ENCODE measurements at places on chromosomes 3 and 15.

- DNase-seq = no peak
Measured at GRCh38 chr3:165156757-165157420, 39.3 kb downstream of the SLITRK3 start.

DNA sequence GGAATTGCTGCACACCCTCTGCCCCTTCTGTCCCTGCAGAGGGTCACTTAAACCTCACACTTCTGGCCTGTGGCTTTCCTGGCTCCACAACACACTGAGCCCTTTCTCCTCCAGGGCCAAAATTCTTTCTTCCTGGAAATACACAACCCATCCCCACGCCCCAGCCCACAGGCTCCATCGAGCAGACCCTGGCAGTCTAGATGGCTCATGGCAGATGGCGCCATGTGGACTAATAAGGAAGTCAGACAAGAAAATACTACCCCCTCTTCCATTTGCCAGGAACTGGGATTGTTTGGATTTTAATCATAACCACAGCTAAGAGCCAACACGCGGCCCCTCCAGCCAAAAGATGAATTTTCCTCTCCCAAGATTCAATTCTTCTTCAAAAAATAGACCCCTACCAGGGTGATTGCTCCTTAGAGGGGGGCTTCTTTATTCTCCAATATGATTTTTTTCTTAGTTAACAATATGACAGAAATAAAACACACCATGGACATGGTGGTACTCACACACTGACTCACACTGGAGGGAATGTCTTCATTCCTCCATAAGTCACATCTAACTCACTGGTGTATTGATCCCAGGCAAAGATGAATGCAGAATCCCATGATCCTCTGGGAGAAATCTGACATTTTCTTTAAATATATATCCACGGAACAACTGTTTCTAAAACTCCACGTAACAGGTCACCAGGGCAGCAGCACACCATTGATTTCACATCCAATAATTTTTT lies 111.5 kb downstream of the NTRK3 start:
- no peak for DNase-seq

DNA sequence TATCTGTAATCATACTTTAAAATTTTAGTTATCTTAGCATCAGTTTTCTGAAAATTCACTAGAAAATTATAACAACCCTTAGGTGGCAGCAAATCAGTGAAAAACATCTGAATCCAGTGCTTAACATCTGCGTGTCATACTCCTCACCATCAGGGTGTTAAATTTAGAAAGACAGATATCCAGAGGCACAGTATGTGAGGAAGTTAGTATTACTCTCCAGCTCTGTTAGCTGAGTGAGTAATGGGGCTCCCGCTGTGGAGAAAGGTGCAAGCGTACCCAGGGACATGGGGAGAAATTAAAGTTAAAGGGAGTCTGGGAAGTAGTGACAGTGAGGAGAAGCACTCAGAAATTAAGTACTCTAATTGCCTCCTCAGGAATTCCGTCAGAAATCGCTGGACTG lies 50.9 kb downstream of the CEP63 start:
- DNase-seq = no peak

- no peak for DNase-seq
Measured at GRCh38 chr3:143208976-143209714, 89.6 kb downstream of the CHST2 start.

- DNase-seq = no peak
Measured at GRCh38 chr3:134072881-134073582, 43.3 kb upstream of the SLCO2A1 start.

GRCh38 chr3:197750858-197751737 lies 1.4 kb downstream of the FYTTD1 start:
- DNase-seq = no peak

DNA sequence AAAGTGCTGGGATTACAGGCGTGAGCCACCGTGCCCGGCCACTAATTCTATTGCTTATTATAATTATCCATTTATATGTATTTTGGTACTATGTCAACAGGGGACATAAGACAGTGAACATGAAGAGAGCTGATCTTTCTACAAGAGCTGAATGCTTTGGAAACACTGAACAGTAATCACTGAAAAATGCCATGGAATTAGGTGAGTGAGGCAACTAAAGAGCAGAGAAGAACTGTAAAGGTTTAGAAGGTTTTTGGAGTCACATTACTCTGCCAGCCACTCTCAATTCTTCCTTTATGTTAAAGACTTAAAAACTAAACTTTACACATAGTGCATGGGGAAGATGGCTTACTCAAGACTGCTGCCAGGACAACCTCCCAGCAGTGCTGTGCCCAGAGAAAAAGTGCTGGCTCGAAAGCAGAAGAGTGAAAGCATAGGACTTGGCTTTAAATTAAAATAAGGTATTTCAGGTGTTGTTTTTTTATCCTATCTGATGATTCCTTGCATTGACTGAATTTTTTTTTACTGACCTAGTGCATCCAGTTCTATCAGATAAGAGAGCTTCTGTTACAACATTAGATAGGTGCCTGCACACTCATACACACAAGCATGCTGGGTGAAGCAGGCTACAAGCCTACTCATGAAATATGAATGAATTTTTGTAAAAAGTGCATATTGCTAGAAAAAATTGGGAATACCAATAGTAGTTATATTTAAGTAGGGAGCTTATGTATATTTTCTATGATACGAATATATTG lies 28.7 kb upstream of the CACNA2D3 start:
- DNase-seq = no peak

GRCh38 chr3:188154809-188155574 lies 1.0 kb downstream of the LPP start:
- DNase-seq = no peak

All from pons (tissue), 1 donor.